ENCODE measurements at places on chromosomes 3 and 15.

DNA sequence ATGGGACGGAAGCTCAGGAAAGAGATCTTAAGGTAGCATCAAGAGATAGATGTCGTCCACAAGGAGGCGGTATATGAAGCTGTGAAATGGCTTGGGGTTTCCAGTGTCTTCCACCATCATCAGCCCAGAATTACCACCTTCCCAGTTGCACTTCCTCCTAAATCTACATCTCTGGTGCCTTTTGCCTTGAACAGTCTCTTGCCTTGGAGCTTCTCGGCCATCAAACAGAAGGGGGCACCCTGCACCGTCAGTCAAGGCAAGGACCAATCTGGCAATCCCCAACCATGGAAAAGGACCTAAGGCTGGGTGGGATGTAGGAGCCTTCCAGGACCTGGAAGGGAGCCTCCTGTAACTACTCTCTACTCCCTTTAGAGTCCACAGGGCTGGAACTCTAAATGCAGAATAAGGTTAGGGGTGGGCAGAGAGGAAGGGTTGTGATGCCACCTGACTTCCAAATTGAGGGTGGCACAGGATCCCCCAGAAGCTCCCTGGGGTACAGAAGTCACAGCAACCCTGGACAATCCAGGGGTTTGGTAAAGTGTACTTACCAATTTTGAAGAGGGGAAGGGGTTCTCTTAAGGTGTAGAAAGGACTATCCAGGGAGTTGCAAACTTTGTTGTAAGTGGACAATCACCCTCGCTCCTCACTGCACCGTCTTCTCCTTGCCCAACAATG is 1.0 kb upstream of the RYR3 start:
- no peak for DNase-seq

GRCh38 chr3:127780536-127781400 is 41.5 kb downstream of the MGLL start:
- no peak for DNase-seq

DNA sequence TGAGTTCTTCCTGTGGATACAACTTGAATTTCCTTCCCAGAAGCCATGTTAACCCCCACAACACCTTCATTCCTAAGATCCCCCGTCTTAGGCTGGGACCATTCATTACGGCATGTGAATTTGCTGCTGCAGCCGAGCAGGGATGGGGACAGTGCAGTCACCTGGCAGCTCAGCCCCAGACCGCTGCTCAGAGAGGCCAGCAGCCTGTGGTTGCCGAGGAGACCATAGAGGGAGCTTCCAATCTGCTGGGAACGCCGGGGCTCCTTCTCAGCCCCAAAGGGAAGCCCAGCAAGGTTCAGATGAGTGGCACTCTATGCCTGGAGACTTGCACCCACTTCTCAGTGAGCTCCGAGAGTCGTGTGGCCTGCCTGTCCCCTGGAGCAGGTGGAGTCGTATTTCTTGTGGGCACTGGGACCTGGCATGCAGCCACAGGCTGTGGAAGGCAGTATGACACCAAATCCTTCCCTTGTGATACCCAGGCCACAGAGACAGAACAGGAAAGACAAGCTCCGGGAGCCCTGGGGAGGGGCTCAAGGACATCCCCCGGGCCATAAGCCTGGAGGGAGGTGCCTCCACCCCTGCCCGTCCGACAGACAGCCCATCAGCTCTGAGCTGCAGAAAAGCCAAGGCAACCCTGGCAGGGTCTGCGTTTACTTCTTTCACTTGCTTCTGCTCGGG is 167.3 kb downstream of the FAM43A start:
- DNase-seq: no peak

DNA sequence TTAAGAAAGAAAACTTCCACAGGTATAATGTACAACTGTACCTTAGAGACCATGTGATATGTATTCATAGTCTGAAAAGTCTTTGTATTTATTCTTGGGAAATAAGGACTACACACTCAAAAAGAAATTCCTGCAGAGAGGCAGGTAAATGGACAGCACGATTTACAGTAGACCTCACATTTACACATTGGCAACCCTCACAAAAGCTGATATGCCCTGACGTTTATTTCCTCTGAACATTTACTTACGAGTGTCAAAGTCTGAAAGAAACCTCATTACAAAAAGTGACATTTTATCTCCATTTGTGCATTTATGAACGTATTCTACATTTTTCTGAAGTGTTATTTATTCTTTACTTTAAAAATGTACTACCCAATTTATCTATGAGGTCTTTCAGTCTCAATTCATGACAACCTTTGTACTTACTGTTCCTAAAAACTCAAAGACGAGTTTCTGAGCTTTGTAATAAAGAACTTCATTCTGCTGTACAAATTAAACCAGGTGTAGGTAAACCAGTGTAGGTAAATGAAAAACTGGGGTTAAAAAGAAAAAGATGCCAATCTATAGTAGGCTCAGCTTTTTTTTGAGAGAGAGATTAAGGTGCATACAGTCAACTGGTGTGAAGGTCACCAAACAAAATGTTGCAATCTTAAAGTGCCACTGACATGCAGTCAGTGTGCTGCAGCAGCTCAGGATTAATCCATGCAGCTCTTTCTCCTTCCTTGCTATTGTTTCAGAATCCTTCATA is 44.3 kb downstream of the THRB start:
- DNase-seq: no peak

- DNase-seq: no peak
These were observed 200.6 kb downstream of the CADM2 start for GRCh38 chr3:85159376-85159775.

All from dorsolateral prefrontal cortex (tissue), 122 donors.